ENCODE measurements at places on chromosomes 16 and 17. TPM values are rescaled to one million over a fixed set of nuclear protein-coding genes. Genes with fewer than 3 reads are reported as not detected.

- H3K27ac ChIP-seq, result no peak overlapping the region
- H3K27me3 ChIP-seq, result no peaks in the 10 kb centered on the region
- no peaks in the 10 kb centered on the region for H3K4me1 ChIP-seq
- peaks cover 5% of the 10 kb centered on the region for H3K36me3 ChIP-seq
Measured at GRCh38 chr17:49603238-49603637, 27.6 kb downstream of the NXPH3 start.

- H3K36me3 ChIP-seq, result no peaks in the 10 kb centered on the region
- H3K27me3 ChIP-seq, result peaks cover 4% of the 10 kb centered on the region
- H3K27ac ChIP-seq, result no peak overlapping the region
- no peak for DNase-seq
- no peaks in the 10 kb centered on the region for H3K4me1 ChIP-seq
Measured at GRCh38 chr16:82756283-82756599, 129.5 kb downstream of the CDH13 start.

DNA sequence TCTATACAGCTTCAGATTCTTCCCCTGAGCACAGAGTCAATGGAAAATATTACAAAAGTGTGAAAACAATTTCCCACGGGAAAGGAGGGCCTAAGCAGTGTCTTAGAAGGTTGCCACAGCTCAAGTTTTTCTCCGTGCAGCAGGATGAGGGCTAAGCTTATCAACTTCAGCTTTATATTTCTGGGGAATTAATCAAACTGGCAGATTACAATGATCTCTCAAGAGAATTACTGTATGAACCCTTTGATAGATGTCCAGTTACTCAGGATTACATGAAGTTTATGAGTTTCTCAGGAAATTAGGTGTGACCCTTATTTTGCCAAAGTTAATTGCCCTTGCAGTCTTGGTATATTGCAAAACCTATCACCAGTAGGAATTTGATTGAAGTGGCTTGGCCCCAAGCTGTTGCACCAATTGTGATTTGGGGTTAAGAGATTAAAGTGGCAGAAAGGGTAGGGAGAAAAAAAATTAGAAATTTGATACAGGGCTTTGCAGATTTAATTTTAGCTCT lies 298.4 kb downstream of the MAP2K6 start:
- peaks cover 5% of the 10 kb centered on the region for H3K4me1 ChIP-seq
- H3K27ac ChIP-seq, result no peak overlapping the region

GRCh38 chr16:23927796-23928195 lies 92.0 kb downstream of the PRKCB start:
- no peaks in the 10 kb centered on the region for H3K27me3 ChIP-seq
- peaks cover 4% of the 10 kb centered on the region for H3K36me3 ChIP-seq
- no peak overlapping the region for H3K27ac ChIP-seq
- no peak for DNase-seq

The ELMO3 gene
- 3.0 TPM for total RNA-seq

The MT1G gene
- total RNA-seq, result 26.8 TPM

The HOXB13 gene
- total RNA-seq, result not detected

- H3K27me3 ChIP-seq, result no peaks in the 10 kb centered on the region
- peak; percentile 26 for DNase-seq
- no peak overlapping the region for H3K4me3 ChIP-seq
- no peak overlapping the region for H3K27ac ChIP-seq
- H3K4me1 ChIP-seq, result no peaks in the 10 kb centered on the region
Measured at GRCh38 chr17:76458580-76459490, 5.9 kb upstream of the UBE2O start.

All from activated T-cell treated with anti-CD3 and anti-CD28 coated beads, Interleukin-2, amount 50 U/mL, for 72 hours (primary cell).